A549 treated with RU486 at 1 μM for 4 hours (cell line): ENCODE measurements at places on chromosomes 2 and 18. TPM values are rescaled to one million over a fixed set of nuclear protein-coding genes. Genes with fewer than 3 reads are reported as not detected.

The DUSP2 gene
- 0.14 to 0.85 TPM (median 0.51 TPM) in 5 replicates for total RNA-seq

The M1AP gene
- total RNA-seq, result not detected in 5 replicates

The CCDC138 gene
- total RNA-seq, result 3.2 to 9.0 TPM (median 8.3 TPM) in 5 replicates

The CERS6 gene
- total RNA-seq, result 8.0 to 16.4 TPM (median 15.3 TPM) in 5 replicates

The MBP gene
- total RNA-seq, result 21.6 to 27.5 TPM (median 24.5 TPM) in 5 replicates

The ITGB6 gene
- total RNA-seq, result 0.62 to 1.5 TPM (median 1.1 TPM) in 5 replicates

The QPCT gene
- 17.2 to 23.1 TPM (median 18.9 TPM) in 5 replicates for total RNA-seq
